ENCODE measurements at places on chromosomes 5 and 9.

GRCh38 chr5:34676416-34676815 lies 20.3 kb downstream of the RAI14 start:
- DNase-seq: no peak

DNA sequence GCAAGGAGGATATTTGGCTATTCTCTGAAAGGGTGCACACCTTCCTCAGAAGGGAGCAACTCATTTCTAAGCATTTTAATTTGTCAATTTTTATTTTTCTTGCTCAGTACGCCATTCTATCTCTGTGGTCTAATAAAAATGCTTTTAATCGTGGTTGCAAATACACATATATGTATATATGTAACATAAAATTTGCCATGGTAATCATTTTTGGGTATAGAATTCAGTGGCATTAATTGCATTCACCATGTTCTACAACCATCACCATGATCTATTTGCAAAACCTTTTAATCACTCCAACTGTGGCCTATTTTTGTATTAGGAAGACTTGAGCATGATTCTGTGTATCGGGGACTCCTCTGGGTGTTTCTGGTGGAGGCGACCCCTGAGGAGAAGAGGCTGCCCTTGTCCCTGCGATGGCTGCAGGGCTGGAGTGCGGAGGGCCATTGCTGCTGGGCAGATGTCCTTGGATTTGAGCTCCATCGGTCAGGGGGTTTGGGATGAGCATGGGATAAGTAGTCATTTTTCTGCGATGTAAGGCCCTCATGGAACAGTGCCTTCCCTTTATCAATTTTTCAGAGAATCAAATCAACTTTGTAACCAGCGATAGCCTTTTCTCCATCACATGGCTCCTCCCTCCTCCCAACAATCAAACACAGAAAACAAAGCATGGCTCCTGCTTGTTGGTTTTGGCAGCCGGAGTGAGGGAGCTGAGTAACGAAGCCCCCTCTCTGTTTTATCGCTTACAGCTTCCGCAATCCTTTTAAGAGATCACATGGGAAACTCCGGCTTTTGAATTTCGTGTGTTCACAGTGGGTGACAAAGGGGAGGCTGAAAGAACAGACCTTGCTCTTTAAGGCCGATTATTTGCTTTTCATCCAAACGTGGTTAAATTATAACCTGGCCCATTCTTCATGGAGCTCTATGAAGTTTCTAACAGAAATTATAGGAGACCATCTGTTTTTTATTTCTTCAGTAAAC lies 187.3 kb downstream of the TENT4A start:
- peak; percentile 41 for DNase-seq

- no peak for DNase-seq
These were observed 94.4 kb downstream of the MTREX start for GRCh38 chr5:55402199-55402598.

- DNase-seq: no peak
These were observed 79.0 kb downstream of the ADCY2 start for GRCh38 chr5:7474821-7475403.

Data from eye (tissue), 1 donor.